Astrocyte of the cerebellum (primary cell): ENCODE measurements at places on chromosomes 16 and 17.

DNA sequence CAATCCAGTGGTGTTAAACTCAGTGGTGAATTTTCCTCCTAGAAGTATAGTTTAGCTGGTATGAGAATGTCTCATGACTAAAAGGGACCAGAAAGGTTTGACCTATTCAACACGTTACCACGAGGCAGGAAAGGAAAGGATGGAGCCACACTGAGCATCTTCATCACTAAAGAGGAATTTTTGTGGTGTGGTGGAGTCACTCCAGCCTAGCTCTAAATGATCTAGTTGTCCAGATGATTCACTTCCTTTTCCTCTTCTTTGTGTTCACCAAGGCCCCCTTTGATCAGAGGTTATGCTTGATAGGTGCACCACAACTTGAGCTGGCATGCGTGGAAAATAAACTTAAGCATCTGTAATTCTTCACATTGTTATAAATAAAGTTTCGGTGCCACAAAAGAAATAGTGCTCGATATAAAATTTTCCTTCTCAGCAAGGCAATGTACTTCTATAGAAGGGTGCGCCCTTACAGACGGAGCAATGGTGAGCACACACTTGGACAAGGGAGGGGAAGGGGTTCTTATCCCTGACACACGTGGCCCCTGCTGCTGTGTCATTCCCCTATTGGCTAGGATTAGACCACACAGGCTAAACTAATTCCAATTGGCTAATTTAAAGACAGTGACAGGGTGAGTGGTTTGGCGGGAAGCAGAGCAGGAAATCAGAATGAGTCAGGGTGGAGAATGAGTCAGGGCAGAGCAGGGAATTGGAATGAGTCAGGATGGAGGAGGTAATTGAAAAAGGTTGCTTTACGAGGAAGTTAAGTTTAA, 254.6 kb downstream of the HS3ST3A1 start:
- DNase-seq: peak; percentile 88

DNA sequence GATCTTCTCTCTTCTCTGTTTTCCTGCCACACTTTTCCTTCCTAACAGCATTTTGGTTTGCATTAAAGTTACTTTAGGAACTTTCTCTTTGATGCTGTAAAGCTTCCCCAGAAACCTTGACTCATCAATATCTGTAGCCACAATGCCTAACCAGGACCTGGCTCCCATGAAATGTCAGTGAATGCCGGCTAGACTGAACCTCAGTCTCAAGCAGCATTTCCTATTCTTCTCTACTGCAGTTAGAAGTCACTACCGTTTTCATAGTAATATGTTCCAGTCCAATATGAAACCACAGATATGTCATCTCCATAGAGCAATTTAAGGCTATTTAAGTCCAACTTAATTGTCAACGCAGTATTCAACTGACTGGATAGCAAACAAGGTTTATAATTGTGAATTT, 28.9 kb downstream of the ITFG1 start:
- no peak for DNase-seq

DNA sequence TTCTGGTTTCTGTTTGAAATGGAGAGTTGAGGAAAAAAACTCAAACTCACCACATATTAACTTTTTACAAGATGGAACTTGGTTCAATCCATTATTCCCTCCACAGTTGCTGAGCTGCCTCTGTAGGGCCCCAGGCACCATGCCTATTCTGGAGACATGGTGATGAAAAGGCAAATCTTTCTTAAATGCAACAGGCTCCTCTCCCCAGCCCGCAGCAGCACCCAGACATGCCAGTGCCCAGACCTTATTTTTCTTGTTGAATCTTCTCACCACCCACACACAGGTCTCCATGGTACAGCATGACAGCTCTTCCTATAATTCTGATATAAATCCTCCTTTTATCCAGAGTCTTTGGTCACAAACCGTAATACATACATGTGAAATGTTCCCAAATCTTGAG, 7.6 kb downstream of the CYTH1 start:
- no peak for DNase-seq

DNA sequence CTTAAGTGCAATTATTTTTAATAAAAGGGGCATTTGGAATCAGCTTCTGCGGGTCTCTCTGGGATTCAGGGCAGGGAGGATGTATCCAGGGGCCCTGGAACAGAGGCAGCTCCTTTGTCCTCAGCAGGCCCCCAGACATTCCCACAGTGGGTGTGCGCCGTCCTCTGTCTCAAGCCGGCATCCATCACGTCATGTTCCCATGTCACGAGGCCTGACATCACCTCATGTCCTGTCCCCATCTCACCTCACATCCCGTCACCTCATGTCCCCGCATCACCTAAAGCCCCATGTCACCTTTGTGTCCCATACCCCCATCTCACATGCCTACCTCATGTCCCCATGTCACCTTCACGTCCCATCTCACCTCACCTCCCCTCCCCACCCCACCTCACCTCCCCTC, 18.5 kb downstream of the GAA start:
- no peak for DNase-seq

DNA sequence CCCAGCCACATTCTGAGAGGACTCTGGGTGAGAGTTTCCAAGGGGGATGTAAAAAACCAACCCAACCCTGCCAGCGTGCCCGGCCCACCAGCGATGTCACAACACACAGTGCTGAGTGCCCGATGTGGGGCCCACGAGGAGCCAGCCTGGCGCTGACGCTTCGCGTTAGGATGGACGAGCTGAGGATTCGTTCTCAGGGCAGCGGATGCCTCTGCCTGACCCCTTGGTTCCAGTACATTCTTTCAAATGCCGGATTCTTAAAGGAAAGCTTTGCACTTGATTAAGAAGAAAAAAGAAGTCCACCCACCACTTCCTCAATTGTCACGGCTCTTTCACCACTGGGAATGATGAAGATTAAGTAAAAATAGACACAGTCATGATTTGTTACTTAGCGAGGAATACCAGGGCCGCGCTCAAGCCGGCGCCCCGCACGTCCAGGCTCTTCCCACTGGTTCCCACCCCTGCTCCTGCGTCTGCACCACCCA, 79.4 kb downstream of the IRF8 start:
- no peak for DNase-seq

GRCh38 chr16:13377143-13377542, 475.7 kb downstream of the SHISA9 start:
- DNase-seq: no peak

GRCh38 chr17:48547808-48548522, 3.1 kb upstream of the HOXB2 start:
- peak; percentile 70 for DNase-seq
